ENCODE measurements at places on chromosomes 13 and 19.
A peak's percentile ranks its signal among the peaks of the same experiment; 100 is the strongest.

DNA sequence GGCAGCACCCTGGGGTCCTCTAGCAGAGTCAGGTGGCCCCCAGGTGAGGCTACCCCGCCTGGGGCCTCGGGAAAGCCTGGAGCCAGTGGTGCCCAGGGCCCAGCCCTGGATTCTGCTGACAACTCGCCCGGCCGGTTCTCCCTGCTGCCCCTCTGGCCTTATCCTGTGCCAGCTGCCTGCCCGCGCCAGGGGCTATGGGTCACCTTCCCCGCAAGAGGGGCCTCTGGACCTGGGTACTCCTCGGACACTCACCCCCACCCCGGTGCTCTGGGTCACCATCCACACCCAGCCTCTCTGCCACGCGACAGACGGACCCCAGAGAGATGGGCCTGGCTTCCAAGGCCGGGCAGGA is 24.0 kb downstream of the ZBTB7A start:
- no peak for DNase-seq

- peak; percentile 7 for DNase-seq
Measured at GRCh38 chr13:113458253-113459065, 5.2 kb upstream of the ADPRHL1 start.

GRCh38 chr13:23806874-23807526 is 82.2 kb downstream of the MIPEP start:
- peak; percentile 78 for DNase-seq

- peak; percentile 45 for DNase-seq
Measured at GRCh38 chr19:13160557-13160956, 10.3 kb downstream of the IER2 start.

DNA sequence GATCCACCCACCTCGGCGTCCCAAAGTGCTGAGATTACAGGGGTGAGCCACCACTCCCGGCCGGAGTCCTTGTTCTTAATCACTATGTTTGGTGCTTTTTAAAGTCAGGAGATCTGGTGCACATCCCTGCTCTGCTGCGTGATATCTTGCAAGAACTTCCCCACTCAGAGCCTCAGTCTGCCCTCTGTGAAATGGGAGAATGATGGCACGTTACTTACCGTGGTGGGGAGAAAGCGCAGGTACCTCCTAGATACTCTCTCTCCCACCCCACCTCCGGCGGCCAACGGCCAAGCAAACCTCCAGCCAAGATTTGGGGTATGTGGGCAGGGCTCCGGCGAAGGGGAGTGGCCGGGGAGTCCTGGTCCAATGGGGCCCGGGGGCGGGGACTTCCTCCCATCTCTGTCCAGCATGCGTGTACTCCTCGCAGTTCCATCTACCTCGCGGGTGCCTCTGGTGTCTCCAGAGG is at the start of gene RYR1:
Gene RYR1, plus strand, starts transcription at position 424 of the 466 bp plus-strand sequence. CDS start 139 bp downstream, outside the sequence.
- DNase-seq = peak; percentile 19

- DNase-seq = no peak
Measured at GRCh38 chr19:50967929-50968715, 1.3 kb downstream of the KLK6 start.

- no peak for DNase-seq
Measured at GRCh38 chr13:35618565-35619083, 142.1 kb upstream of the MAB21L1 start.

DNA sequence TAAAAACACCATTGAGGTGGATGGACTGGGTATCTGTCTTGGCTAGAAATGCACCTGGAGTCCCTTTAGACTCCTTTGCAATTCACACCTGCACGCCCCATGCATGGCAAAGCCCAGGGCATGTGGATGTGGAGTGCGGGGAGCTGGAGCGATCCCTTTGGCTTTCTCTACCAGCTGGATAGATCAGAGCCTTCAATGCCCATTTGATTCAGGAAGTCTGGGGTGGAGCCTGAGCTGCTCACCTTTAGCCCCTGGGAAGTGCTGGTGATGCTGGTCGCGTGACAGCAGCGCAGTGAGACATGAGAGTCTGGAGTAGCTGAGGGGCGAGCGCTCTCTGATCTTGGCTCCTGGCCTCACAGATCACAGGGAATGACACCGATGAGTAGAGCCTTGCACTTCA is 4.8 kb upstream of the ZNF536 start:
- DNase-seq = no peak

DNA sequence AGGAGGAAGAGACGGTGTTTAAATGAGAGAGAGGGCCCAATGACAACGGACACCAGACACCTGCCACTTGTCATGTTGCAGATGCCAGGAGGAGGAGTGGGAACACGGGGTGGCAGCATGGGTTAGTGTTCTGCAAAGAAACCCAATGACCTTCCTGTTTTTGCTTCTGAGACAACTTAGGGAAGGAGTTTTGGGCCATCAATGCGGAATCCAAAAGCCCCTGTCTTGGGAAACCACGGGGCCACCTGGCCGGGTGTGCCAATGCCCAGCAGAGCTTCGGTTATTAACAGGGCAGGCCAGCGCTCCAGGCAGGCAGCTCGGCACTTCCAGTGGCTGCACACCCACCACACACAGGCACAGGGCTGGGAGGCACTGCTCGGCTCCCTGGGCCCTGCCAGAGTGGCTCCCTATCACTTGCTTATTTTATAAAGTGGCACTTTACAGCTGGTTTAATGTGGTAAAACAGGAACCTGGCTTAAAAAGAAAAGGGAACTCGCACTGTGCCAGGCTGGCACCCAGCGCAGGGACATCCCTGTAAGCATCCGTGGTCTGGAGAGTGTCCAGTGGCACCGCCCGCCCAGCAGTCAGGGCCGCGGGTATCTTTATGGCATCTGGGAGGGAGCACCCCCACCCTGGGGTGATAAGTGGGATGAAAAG is 19.1 kb downstream of the ELL start:
- no peak for DNase-seq

- peak; percentile 58 for DNase-seq
Measured at GRCh38 chr13:49124693-49125304, 95.3 kb upstream of the MLNR start.

GRCh38 chr13:52128714-52129700 is at the start of gene NEK5:
Gene NEK5, minus strand, starts transcription at chr13:52129073. Its CDS starts 1,591 bp downstream, at chr13:52127482.
- DNase-seq = peak; percentile 89

- DNase-seq = peak; percentile 18
Measured at GRCh38 chr13:72221276-72221962, 354.4 kb upstream of the DACH1 start.

DNA sequence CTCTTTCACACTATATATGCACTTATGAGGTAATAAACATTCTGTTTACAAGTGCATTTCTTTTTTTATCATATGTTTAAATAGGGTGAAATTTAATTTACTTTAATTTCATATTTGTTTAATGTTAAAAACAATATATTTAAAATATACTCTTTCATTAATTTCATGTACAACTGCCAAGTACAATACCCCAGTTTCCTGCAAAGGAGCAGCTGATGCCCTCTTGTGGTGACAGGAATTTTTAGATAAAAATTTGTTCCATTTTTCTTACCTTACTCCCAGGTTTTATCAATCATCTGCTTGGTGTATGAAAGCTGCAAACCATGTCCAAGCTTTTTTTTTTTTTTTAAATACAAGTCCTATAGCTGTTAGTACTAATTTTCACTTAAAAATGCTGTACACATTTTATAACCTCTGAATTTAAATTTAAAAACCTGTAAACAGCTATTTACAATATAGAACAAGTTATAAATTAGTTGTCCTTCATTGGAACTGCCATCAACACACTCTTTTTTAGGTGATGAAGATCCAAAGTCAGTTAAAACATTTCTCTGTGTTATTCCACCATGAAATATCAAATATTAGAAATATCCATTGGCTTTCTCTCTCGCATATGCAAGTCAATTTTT is 4.9 kb downstream of the PCDH20 start:
- DNase-seq = peak; percentile 53

DNA sequence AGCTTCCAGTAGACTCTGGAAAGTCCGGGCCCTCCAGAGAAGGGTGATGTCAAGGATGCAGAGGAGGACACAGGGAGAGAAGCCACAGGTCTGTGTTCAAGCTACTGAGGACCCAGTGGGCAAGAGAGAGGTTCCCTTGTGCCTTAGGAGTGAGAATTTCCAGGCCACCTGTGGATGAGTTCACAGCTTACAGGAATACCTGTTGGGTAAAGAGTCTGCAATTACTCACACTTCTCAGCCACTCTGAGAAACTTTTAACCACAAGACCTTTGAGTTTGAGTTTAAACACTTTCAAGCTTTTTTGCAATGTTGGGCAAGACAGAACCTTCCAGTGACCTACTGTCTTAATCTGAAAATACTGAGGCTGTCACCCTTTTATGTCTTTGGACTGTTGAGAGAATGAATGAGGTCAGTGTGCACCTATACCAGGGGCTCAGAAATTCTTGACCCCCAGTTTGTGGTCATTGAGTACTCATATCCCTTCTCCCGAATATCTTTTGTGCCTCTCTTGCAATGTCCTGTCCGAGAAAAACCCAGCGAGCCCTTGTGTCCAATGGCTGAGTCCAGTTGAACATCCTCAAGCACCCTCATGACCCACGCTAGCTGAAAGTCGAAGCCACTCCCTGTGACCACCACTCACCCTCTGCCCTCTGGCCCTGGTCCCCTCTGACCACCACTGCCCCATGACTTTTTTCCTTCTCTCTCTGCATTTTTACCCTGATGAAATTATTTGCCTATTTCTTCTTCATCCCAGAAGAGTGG is 368.5 kb upstream of the ZNF507 start:
- no peak for DNase-seq

- no peak for DNase-seq
Measured at GRCh38 chr19:40524133-40524549, 52.5 kb upstream of the SHKBP1 start.

- peak; percentile 3 for DNase-seq
Measured at GRCh38 chr13:51923983-51924539, 62.3 kb downstream of the CCDC70 start.

- peak; percentile 69 for DNase-seq
Measured at GRCh38 chr19:53158119-53158656, 665 bp downstream of the ZNF347 start.

DNA sequence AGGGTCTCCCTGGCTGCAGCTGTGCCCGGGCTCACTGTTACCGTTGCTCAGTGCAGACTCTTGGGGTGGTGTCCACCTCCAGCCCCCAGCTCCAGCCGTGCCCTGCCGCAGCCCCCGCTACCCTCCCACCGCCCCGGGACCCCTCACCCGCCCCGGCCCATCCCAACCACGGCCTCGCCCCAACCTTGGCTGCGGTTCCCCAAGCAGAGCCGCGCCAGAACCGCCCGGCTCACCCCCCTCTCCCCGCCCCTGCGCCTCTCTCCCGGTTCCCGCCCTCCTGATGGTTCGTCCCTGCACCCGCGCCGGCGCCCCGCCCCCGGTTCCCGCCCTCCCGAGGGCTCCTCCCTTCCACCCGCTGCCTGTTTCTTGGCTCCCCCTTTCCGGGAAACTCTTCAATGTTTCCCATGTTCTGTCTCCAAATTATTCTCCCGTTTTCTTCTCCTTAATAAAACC is 40.3 kb downstream of the ANKRD10 start:
- DNase-seq = peak; percentile 87

DNA sequence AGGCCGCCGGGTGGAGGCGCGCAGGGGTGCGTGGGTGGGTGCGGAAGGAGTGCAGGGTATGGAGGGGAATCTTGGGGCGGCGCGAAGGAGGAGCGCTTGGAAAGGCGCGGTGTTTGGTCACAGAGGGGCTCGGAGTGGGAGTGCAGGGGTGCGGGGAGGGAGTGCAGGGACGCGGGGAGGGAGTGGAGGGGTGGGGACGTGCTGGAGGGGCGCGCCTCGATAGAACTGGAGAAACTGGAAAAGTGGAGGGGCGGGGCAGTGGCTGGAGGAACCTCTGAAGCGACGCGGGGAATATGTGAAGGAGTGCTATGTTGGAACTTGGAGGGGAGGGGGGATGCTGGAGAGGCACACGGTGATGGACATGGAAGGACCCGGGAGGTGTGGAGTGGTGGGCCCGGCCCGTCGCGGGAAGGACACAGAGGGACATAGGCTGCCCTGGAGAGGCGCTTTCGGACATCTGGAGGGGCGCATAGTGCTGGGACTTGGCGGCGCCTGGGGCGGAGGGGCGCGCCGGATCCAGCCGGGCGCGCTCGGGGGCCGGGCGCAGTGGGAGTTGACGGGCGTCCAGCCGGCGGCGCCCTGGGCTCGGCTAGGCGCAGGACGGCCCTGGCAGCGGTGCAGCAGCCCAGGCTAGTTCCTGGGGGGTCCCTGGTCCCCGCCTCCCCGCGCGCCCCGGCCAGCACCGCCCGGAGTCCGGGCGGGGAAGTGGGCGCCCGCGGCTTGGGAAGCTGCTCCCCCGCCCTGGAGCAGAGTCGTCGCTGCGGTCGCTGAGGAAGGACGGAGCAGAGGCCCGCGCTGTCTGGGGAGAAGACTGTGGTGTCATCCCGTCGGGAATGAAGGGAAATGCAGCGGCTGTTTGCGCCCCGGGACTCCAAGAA is 20.8 kb upstream of the SGCG start:
- DNase-seq = no peak

DNA sequence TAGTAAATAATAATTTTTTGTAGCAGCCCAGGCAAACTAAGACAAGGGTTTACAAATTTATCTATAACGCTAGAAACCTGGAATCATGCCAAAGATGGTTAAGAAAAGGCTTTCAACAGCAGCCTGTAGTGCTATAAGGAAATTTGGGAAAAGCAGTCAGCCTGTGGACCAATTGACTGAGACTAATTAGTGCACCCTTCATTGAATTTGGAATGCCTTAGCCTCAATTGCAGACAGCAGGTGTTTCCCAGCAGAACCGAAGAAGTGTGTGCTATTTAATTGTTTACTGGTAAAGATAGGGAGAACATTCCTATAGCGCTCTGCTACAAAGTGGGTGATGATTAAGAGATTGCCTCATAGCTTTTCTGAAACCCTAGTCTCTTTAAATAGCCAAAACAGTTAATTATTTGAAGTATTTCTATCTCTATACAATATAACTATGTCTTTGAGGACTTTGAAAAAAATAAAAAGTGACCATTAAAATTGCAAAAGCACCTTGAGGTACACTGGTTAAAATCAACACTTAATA is 1884.3 kb upstream of the PCDH20 start:
- DNase-seq = no peak

DNA sequence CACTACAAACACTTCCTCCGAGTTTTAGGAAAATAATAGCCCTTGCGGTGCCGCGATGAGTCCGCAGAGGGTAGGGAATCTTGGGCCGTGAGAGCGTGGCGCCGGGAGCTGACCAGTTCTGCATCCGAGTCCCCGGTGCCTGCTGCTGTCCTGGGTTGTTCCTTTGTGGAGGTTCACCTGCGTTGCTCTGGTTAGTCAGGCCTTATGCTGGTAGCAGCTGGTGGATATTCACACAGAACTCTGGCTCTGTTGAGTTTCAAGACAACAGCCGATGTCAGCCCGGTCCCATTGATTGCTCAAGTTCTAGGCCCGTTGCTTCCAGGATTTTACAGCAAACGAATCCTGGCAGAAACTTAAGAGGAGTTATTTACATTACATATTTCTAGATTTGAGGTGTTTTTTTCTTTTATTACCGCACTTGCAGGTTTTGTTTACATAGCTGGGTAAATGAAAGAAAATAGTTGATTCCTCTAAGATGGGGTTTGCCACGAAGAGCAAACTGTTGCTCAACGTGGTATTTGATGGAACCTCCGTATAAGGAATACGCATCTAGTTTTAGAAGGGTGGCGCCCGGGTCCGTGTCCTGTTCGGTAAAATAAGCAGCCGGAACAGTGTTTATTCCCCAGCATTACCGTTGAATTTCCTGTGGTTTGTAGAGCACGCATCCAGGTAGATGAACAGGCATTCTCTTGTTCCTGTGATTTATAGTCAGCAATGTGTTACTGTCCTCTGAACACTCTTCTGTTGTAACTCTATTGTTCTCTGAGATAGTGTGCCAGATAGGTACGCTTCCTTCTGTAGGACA is 1.3 kb downstream of the CLDN10 start:
- DNase-seq = peak; percentile 5
